ENCODE measurements at places on chromosomes 11 and 22. TPM values are rescaled to one million over a fixed set of nuclear protein-coding genes. Genes with fewer than 3 reads are reported as not detected.

- DNase-seq = no peak
- no peak overlapping the region for H3K4me3 ChIP-seq
- H3K4me1 ChIP-seq = peaks cover 3% of the 10 kb centered on the region
Observed at GRCh38 chr11:95888852-95889251, 35.1 kb downstream of the MTMR2 start.

- H3K27me3 ChIP-seq = peaks cover 14% of the 10 kb centered on the region
- no peak overlapping the region for H3K4me3 ChIP-seq
- H3K36me3 ChIP-seq = peaks cover under 1% of the 10 kb centered on the region
- DNase-seq = no peak
- no peak overlapping the region for H3K27ac ChIP-seq
Observed at GRCh38 chr11:87030458-87031054, 7.2 kb upstream of the TMEM135 start.

DNA sequence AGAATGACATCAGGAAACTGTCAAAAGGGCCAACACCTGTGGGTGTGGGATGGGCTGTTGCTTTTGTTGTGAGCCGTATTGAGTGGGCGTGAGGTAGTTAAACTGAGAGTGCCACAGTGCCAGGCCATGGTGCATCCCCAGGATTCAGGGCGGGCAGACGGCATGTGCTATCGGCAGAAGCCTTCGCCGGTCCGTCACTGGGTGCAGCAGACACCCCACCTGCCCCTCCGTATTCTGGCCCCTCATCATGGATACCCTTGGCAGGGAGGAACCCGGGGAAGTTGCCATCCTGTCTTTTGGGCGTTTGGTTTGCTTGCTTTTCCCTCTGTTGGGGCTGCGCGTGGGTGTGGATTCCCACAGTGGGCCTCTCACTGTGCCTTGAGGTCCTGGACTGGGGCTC lies 27.5 kb downstream of the ST14 start:
- no peak for DNase-seq
- no peaks in the 10 kb centered on the region for H3K4me1 ChIP-seq
- no peaks in the 10 kb centered on the region for H3K36me3 ChIP-seq
- H3K27me3 ChIP-seq = peaks cover 6% of the 10 kb centered on the region
- H3K4me3 ChIP-seq = no peak overlapping the region

- H3K4me3 ChIP-seq = no peak overlapping the region
- no peak for DNase-seq
- H3K4me1 ChIP-seq = peaks cover 19% of the 10 kb centered on the region
Observed at GRCh38 chr22:23457380-23457985, 122.6 kb downstream of the IGLL1 start.

DNA sequence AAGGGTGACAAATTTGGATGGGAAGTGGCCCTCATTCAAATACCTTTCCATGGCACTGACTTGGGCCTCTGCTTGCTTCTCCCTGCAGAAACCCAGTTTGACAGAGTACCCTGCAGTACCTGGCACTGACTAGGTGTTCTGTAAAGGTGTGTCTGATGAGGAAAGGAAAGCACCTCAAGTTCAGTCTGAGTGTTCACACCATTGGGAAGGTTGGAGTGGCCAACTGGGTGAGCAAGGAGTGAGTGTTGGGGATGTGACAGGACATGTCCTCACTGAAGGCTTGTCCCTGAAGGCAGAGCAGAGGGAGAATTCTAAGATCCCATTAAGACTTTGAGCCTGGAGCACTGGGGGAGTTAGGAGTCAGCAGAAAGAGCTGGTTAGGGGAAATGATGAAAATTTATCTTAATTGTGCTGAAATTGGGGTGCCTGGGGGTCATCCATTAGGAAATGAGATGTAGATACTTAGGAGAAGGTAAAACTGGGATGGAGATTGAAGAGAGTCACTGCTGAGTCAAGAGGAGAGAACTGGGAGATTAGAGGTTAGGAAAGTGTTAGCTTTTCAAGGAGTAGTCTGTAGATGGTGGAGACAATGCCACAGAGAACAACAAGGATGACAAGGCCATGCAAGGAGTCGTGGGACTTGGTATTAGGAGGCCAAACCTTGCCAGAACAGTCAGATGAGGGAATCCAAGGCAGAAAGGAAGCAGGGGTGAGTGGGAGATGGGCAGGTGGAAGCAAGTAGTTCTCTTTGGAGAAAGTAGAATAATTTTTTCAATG lies 6.1 kb downstream of the SREBF2 start:
- DNase-seq = no peak
- peaks cover 58% of the 10 kb centered on the region for H3K36me3 ChIP-seq
- H3K27me3 ChIP-seq = no peaks in the 10 kb centered on the region

DNA sequence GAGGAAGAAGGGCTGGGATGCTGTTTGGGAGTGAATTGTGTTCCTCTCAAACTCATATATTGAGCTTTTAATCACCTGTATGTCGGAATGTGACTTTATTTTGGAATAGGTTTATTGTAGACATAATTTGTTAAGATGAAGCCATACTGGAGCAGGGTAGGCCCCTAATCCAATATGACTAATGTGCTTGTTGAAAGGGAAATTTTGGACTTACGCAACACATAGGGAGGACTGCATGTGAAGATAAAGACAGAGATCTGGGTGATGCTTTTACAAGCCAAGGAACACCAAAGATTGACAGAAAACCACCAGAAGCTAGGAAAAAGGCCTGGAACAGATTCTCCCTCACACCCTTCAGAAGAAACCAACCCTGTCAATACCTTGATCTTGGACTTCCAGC lies 43.2 kb upstream of the OVCH2 start:
- H3K27ac ChIP-seq = no peak overlapping the region
- H3K27me3 ChIP-seq = no peaks in the 10 kb centered on the region
- no peak for DNase-seq
- H3K36me3 ChIP-seq = no peaks in the 10 kb centered on the region

- DNase-seq = peak; percentile 55
- H3K4me3 ChIP-seq = peak overlapping the region; percentile 75
- peaks cover 13% of the 10 kb centered on the region for H3K36me3 ChIP-seq
- H3K27me3 ChIP-seq = peaks cover 12% of the 10 kb centered on the region
Observed at GRCh38 chr11:64285885-64286800, 495 bp downstream of the GPR137 start.

DNA sequence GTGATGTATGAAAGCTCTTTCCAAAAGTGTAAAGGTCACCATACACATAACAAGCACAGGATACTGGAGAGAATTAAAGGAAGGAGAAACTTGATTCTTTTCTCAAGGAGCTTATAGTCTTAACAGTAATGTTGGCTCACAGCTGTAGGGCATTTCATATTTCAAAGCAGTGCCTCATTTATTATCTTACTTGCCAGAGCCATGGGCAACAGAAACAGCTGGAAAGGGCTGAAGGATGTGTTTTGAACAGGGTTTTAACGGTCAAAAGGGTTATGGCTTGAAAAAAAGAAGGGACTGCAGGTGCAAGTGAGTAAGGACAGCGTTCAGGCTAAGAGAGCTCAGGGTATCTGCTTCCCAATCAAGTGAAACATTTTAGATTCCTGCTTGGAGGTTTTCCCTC lies 2.7 kb upstream of the GRAMD1B start:
- H3K36me3 ChIP-seq = peaks cover under 1% of the 10 kb centered on the region
- peaks cover 20% of the 10 kb centered on the region for H3K27me3 ChIP-seq
- peaks cover 22% of the 10 kb centered on the region for H3K4me1 ChIP-seq
- H3K4me3 ChIP-seq = no peak overlapping the region
- no peak overlapping the region for H3K27ac ChIP-seq
- no peak for DNase-seq

DNA sequence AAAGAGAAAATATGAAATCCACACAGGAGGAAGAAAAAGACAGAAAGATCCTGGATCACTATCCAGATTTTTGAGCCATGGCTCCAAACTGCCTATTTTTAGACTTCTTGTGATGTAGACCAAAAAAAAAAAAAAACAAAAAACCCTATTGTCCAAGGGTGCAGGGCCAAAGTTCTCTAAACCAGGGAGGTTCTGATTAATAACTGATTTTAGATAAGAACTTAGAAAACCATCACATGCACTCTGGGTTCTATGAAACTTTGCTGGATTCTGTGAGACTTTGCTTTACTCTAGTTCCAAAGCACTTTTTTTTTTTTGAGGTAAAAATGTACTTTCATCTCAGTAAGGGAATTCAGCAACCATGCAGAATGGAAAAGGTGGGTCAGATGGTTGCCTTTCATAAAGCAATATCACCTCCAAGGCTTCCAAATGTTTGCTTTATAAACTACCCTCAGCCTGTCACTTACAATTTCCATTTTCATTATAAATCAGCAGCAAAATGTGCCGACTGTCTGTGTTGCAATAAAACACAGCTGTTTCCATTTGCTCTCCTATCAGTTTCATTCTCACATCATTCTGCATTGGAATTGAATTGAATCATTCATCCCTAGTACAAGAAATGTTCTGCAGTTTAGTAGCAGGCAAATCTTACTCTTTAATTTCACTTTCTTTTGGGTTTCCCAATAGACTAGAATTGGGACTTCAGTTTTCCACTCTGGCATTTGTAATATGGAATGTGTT lies 1584.3 kb upstream of the RAG2 start:
- H3K27me3 ChIP-seq = no peaks in the 10 kb centered on the region
- DNase-seq = no peak
- H3K4me1 ChIP-seq = no peaks in the 10 kb centered on the region
- H3K4me3 ChIP-seq = no peak overlapping the region
- no peak overlapping the region for H3K27ac ChIP-seq

- no peak overlapping the region for H3K4me3 ChIP-seq
- no peaks in the 10 kb centered on the region for H3K4me1 ChIP-seq
- H3K27me3 ChIP-seq = no peaks in the 10 kb centered on the region
- peaks cover 35% of the 10 kb centered on the region for H3K36me3 ChIP-seq
Observed at GRCh38 chr11:45857961-45858474, 10.7 kb downstream of the CRY2 start.

- H3K4me3 ChIP-seq = no peak overlapping the region
- peaks cover 39% of the 10 kb centered on the region for H3K36me3 ChIP-seq
- H3K27me3 ChIP-seq = no peaks in the 10 kb centered on the region
- no peak overlapping the region for H3K27ac ChIP-seq
- peaks cover 4% of the 10 kb centered on the region for H3K4me1 ChIP-seq
Observed at GRCh38 chr11:18364495-18365073, 29.8 kb upstream of the LDHA start.

GRCh38 chr22:17569971-17570511 lies 6.7 kb downstream of the SLC25A18 start:
- no peak overlapping the region for H3K27ac ChIP-seq
- DNase-seq = no peak
- H3K4me3 ChIP-seq = no peak overlapping the region
- H3K36me3 ChIP-seq = no peaks in the 10 kb centered on the region
- no peaks in the 10 kb centered on the region for H3K27me3 ChIP-seq
- H3K4me1 ChIP-seq = no peaks in the 10 kb centered on the region

C22orf31 gene
- not detected for total RNA-seq

OR8G5 gene
- not detected for total RNA-seq

MRGPRE gene
- total RNA-seq = not detected

FIBIN gene
- not detected for total RNA-seq

SERPING1 gene
- total RNA-seq = not detected

C11orf65 gene
- 0.74 TPM for total RNA-seq

TSPAN32 gene
- total RNA-seq = 47.0 TPM

GPHA2 gene
- total RNA-seq = not detected
